ENCODE measurements at places on chromosomes 3 and 15. TPM values are rescaled to one million over a fixed set of nuclear protein-coding genes. Genes with fewer than 3 reads are reported as not detected.

GRCh38 chr3:13415236-13415986 is 4.7 kb downstream of the NUP210 start:
- no peaks in the 10 kb centered on the region for H3K27me3 ChIP-seq
- no peak overlapping the region for H3K4me3 ChIP-seq
- H3K4me1 ChIP-seq = peaks cover 71% of the 10 kb centered on the region
- no peaks in the 10 kb centered on the region for H3K36me3 ChIP-seq

DNA sequence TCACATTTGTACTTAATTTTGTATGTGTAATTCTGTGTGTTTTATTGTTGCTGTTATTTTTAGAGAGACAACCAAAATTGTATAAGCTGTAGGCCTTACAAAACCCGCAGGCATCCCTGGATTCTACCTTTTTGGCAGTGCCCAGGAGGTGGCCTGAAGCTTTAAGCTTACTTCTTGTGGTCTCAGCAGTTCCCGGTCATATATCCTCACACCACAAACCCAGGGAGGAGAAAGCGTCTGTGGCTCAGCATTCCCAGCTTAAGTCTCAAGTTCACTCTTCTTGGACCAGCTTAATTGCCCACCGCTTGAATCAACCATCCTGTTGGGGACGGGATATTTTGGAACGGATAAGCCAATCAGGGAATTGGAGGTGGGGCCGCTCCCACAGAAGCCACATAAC is 36.7 kb downstream of the C2CD4A start:
- H3K27me3 ChIP-seq = peaks cover 5% of the 10 kb centered on the region
- no peaks in the 10 kb centered on the region for H3K36me3 ChIP-seq
- H3K27ac ChIP-seq = no peak overlapping the region
- no peak overlapping the region for H3K4me3 ChIP-seq
- no peak for DNase-seq
- no peaks in the 10 kb centered on the region for H3K4me1 ChIP-seq

- H3K27me3 ChIP-seq = no peaks in the 10 kb centered on the region
- no peak overlapping the region for H3K4me3 ChIP-seq
- no peak for DNase-seq
- H3K36me3 ChIP-seq = no peaks in the 10 kb centered on the region
- peak overlapping the region; percentile 47 for H3K27ac ChIP-seq
- H3K4me1 ChIP-seq = peaks cover 8% of the 10 kb centered on the region
These were observed 69.0 kb upstream of the FNDC3B start for GRCh38 chr3:171970301-171970788.

Gene CMTM8
- 3.5 TPM for total RNA-seq

- no peaks in the 10 kb centered on the region for H3K27me3 ChIP-seq
- no peaks in the 10 kb centered on the region for H3K4me1 ChIP-seq
- H3K36me3 ChIP-seq = no peaks in the 10 kb centered on the region
These were observed 618.1 kb downstream of the RBMS3 start for GRCh38 chr3:29899021-29899420.

DNA sequence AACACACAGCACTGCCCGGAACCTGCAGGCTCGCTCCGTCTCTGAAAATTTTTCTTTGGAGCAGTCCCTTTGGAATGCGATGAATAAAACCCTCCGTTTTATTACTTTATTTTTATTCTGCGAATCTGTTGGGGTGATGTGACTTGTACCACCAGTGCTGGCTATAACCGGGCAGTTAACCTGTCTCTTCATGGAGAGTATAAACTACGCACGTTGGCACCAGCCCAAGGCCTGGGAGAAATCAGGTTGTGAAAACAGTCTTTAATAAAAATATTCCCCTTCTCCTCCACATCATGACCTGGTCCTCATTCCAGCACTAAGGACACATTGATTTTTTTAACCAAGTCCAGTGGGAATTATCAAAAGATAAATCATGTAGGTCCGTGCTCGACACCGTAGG is 116.8 kb downstream of the WNT5A start:
- H3K36me3 ChIP-seq = no peaks in the 10 kb centered on the region
- H3K27ac ChIP-seq = no peak overlapping the region
- H3K27me3 ChIP-seq = no peaks in the 10 kb centered on the region
- no peaks in the 10 kb centered on the region for H3K4me1 ChIP-seq
- no peak overlapping the region for H3K4me3 ChIP-seq

- H3K36me3 ChIP-seq = no peaks in the 10 kb centered on the region
- no peak for DNase-seq
- H3K27me3 ChIP-seq = no peaks in the 10 kb centered on the region
- H3K4me3 ChIP-seq = no peak overlapping the region
- H3K4me1 ChIP-seq = no peaks in the 10 kb centered on the region
- H3K27ac ChIP-seq = peak overlapping the region; percentile 55
These were observed 277.1 kb downstream of the EDEM1 start for GRCh38 chr3:5464649-5465048.

Gene FRMD5
- total RNA-seq = 1.0 TPM

Gene FBN1
- 49.3 TPM for total RNA-seq

Gene IL17RB
- total RNA-seq = 0.17 TPM

Measured in spleen (tissue), 13 donors.